ENCODE measurements at places on chromosomes 4 and X.

DNA sequence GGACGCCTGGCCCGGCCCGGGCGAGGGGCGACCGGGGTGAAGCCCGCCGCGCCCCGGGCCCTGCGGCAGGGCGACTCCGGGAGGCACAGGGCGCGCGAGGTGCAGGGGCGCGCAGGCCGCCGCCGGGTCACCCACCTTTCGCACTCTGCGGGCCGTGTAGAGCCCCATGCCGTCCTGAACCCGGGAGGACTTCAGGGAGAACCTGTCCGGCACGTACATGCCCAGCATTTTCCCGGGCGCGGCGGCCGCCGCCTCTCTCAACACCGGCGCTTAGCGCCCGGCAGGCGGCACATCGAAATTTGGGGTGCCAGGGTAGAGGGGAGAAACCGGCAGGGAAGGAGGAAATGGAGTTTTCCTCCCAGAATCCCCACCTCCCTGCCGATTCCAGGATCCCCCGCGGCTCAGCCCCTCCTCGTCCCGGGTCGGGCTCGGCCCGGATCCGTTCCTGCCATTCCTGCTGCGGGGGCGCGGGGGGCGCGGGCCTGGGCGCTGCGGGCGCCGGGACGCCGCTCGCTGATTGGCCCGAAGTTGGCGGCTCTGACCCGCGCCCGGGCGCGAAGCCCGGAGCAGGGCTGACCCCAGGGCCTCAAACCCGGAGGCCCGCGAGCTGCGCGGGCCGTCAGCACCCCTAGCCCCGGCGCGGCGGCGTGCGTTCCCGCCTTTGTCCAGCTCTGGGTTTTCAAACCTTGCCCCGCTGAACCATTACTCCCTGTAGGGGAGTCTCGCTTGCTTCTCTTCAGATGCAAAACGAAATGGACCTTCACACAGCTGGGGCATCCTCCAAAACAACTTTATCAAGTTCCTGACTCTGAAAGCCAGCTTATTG lies at the start of gene PRDM5:
Gene PRDM5 (minus strand): TSS at position 346 of the 826 bp plus-strand sequence. CDS start 118 bp downstream, at position 228.
- DNase-seq: no peak

- DNase-seq: no peak
Observed at GRCh38 chr4:157372154-157372553, 151.6 kb downstream of the GRIA2 start.

DNA sequence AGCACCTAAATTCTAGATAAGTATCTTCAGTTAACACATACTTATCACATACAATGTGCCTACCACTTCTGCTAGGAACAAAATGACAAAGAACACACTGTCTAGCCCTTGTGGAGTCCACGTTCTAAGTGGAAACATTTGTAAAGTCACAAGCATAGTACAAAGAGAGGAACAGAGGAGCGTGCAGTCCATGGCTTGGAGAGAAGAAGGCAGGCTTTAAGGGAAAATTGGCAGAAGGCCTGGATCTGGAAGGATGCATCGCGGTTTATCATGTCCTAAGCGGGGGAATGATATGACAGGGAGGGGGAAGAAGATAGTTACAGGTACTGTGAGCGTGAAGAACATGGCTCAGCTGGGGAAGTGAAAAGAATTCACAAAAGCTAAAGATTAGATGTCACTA lies 218.0 kb downstream of the PRDM5 start:
- no peak for DNase-seq

DNA sequence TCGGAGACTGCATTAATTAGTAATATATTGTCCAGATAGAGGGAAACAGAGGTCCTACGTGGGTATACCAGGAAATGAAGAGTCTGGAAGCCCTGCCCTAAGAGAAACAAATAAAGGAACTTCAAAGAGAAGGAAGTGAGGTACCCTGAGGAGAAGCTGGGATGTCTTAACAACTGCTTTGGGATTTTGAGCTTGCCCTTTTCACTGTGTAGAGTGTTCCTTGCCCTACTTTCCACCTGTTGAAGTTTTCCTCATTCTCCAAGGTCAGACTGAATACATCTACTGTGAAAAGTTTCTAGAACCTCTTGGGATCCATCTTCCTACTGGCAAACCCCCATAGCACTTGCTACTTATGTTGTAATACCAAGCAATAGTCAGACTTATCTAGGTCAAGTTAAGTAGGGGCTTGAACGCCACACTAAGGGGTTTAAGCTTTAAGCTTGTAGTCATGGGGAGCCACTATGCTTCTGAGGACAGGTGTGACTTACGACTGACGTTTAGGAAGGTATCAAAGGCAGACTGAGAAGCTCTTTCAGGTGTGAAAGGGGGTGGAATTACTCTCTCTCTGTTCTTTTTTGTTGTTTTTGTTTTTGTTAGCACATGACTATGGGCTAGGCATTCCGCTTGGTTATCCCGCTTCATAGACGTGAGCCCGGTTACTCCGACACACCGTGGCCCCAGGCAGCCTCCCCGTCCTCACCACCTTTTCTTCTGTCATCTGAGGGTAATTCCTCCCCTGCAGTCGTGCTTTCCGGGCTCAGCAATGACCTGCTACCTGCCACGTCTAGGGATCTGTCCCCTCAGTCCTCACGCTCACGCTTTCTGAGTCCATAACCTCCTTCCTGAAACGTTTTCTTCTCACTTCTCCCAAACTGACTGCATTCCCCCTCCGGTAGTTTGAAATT lies 959 bp upstream of the REST start:
- DNase-seq: no peak

- DNase-seq: peak; percentile 21
Observed at GRCh38 chr4:16794816-16795445, 103.5 kb downstream of the LDB2 start.

- no peak for DNase-seq
Observed at GRCh38 chr4:118557298-118557851, 127.8 kb upstream of the METTL14 start.

- DNase-seq: no peak
Observed at GRCh38 chr4:22900876-22901275, 208.1 kb downstream of the GBA3 start.

- no peak for DNase-seq
Observed at GRCh38 chr4:39978378-39978775, 666 bp upstream of the PDS5A start.

DNA sequence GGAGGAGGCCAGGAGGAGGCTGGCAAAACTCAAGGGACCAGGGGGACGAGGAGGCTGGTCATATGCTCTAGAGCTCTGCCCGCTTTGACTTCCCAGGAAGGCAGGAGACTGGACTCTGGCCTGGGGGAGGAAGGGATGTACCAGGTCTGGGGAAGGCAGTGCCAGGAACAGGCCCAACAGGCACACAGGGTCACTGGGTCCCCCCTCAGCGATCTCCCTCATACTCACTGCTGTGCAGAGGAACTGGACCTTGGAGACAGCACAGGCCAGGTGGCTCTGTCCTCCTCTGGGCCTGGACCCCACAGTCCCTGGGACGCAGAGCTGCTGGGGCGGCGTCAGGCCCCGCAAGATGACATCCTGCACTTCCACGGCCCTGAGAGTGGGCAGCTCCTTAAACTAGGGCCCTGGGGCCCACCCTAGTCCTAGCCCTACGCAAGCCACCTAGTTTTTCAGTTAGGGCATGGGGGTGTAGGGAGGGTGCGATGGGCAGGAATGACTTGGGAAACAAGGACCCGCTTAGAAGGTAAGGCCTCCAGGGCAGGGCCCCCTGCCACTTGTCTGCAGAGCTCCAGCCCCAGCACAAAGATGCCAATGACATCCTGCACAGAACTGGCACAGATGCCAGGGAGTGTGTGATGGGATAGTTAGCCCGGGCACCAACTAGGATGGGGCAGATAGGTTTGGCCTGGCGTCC lies 59.5 kb downstream of the HTRA3 start:
- no peak for DNase-seq

DNA sequence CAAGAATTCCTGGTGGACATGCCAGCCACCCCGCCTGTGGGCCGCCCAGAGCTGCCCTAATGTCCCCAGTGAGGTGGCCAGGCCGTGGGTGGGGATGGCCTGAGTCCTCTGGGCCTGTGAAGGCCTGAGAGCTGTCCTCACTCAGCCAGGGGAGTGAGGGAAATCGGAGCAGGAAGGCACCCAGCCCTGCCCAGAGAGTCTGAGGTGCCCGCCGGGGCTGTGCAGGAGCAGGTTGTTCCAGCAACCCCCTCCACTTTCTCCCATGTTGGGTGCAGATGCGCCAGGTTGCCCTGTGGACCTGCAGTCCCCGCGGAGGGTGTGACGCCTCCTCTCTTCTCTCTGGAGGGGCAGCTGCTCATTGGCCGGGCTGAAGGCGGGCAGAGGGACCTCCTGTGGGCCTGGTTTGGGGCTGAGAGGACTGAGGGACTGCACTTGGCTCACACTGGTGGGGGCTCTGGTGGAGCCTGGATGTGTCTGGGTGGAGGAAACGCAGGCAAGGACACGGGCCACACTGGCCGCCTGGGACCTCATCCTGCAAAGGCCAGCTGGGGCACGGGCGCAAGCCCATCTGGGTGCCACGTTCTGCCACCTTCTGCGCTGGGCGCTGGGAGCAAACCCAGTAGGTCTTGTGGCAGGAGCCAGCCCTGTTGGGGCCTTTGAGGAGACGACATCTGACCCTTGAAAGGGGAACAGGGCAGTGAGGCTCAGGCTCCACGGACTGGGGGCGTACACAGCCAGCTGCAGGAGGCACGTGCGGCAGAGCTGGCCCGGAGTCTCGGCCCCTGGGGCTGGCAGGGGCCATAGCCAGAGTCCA lies 14.0 kb downstream of the DOK7 start:
- no peak for DNase-seq

DNA sequence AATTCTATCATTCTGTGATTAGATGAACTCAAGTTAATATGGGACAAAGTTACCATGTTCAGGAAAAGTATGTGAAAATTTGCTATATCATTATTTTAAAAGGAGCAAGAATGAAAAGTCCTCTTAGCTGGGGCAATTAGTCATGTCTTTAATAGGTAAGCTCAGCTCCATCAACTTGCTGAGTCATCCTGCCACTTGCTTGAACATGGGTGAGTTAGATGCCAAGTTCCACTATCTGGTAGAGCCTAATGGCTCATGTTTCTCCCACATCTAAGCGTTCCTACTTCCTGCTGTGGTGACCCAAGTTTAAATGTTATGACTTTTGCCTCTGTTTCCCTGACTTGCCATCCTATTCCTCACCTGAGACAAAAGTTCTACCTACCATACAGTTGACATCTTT lies 276.8 kb downstream of the ZNF674 start:
- no peak for DNase-seq

- DNase-seq: no peak
Observed at GRCh38 chr4:118954246-118954645, 65.6 kb downstream of the SYNPO2 start.

DNA sequence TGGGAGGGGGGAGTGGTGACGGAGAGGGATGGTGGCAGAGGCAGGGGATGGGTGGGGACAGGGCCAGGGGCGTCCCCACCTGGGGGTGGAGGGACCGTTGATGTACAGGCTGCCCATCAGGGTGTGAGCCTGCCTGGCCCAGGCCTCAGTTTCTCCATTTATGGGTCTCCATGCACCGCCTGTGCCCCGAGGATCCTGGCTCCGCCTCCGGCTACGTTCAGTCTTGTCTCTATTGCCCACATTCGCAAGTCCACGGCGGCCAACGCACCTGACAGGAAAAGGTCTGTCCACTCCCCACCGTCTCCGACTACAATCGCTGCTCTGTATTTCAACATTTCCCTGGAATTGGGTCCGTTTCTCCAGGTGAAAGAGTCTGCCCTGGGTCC lies 96.3 kb upstream of the NKX1-1 start:
- no peak for DNase-seq

GRCh38 chrX:149650162-149650561 lies 18.6 kb upstream of the TMEM185A start:
- DNase-seq: no peak

GRCh38 chrX:21837056-21837455 lies 2.4 kb upstream of the MBTPS2 start:
- DNase-seq: no peak
